ENCODE measurements at places on chromosomes 2 and 18.

- peak; percentile 10 for DNase-seq
Observed at GRCh38 chr18:47149457-47150028, 757 bp downstream of the HDHD2 start.

DNA sequence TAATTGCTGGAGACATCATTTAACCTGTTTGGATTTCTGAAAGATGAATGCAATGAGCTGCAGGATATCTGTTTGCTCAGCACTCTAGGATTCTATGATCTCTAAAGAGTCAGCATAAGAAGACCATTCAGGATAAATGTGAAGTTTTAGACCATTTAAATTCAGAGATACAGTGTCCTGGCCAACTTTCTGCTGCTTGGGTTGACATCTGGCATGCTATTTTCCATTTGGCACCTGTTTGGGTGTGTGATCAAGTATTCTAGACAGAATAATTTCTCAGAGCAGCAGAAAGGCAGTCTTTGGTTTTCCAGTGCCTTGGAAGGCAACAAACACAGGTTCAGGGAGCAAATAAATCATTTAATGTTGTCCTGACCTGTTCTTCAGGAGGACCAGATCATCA is 144.8 kb upstream of the NDUFV2 start:
- no peak for DNase-seq

GRCh38 chr2:38505779-38506178 is 96.9 kb downstream of the HNRNPLL start:
- peak; percentile 59 for DNase-seq

GRCh38 chr2:62194558-62195420 is 1.1 kb upstream of the B3GNT2 start:
- DNase-seq, result no peak

GRCh38 chr2:29032189-29032588 is 42.1 kb downstream of the PCARE start:
- no peak for DNase-seq

DNA sequence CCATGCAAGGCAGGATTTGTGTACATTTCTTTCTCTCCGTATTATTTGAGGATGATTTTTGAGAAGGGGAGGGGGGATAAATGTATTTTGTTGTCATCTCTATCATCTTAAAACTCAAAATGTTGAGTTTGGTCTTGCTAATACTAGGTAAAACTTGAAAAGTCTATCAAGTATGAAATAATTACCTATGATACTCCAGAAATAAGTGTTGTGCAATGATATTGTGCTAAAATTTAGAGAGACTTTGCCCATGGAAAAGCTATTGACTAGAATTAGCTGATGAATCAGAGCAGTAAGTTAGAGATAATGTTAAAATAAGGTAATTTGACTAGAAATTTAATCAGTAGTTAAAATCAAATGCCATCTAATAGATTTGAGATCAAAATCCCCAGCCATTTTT is 323.9 kb downstream of the AGPS start:
- DNase-seq, result no peak

DNA sequence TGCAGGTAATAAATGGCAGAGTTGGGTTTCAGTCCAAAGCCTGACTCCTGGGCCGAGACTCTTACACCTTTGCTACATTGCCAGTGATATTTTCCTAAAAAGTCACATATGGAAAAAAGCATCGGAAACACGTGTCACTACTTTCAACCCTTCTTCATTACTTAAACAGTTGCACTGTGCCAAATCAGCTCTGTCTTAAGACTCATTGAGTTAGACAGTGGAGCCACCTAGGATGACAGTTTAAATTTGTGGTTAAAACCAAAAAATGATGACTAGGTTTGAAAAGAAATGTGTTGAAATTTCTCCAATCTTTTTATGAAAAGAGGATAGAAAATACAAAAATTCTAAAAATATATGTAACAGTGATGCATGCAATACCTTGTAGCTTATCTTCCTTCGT is 97.5 kb downstream of the TMEM247 start:
- DNase-seq, result no peak

DNA sequence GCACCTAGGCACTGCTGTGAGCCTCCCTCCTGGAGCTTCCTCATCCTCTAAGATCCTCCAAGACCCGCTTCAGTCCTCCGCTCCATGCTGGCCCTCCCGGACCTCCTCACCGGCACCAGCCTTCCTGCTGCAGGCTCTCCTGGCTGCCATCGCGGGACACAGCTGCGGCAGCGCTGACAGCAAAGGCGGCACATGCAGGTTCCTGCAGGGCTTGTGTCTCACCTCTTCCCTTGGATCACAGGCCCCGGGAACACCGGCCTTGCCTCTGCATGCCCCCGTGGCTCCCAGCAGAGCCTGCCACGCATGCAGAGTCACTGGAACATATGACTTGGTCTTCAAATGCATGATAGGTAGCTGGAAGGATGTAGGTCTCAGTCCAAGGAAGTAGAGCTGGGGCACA is 67.2 kb downstream of the PTGR3 start:
- no peak for DNase-seq

DNA sequence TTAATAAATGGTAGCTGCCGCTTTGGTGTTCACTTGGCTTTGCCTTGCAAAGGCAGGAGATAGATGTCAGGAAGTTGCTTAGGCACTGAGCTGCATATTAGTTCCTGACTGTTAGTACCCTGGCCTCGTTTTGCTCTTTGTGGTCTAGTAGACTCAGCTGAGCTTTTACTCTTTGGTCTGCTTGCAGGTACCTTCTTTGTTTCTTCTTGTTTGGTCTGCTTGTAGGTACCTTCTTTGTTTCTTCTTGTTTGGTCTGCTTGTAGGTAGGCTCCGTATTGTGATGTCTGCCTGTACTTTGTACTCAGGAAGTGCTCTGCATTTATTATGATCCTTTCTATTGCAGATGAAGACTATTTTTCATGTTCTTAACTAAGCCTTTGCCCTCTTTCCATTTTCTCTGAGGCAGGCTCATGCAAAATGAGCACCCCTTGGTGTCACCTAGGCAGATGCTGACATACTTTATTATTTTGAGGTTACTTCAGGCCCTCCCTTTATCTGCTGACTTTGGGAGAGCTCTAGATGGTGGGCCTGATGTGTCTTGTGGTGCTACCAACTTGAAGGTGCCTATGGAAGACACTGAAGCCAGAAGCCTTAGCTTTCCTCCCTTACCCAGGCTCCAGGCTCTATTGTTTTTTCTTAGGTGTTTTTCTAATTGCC is 6.0 kb downstream of the RPIA start:
- DNase-seq, result no peak

DNA sequence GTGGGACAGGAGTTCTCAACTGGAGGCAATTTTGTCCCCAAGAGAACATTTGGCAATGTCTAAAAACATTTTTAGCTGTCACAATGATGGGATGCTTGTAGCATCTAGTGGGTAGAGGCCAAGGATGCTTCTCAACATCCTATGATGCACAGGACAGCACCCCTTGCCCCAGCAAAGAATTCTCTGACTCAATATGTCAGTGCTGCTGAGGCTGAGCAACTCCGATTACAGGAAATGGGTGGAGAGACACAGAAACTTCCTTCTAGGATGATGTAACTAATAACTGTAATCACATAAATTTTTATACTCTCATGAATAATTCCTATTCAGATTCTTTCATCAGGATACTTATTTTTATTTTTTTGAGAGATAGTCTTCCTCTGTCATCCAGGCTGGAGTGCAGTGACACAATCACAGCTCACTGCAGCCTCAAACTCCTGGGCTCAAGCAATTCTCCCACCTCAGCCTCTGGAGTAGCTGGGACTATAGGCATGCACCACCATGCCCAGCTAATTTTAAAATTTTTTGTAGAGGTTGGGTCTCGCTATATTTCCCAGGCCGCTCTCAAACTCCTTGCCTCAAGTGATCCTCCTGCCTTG is 120.3 kb upstream of the ACAA2 start:
- DNase-seq, result no peak

DNA sequence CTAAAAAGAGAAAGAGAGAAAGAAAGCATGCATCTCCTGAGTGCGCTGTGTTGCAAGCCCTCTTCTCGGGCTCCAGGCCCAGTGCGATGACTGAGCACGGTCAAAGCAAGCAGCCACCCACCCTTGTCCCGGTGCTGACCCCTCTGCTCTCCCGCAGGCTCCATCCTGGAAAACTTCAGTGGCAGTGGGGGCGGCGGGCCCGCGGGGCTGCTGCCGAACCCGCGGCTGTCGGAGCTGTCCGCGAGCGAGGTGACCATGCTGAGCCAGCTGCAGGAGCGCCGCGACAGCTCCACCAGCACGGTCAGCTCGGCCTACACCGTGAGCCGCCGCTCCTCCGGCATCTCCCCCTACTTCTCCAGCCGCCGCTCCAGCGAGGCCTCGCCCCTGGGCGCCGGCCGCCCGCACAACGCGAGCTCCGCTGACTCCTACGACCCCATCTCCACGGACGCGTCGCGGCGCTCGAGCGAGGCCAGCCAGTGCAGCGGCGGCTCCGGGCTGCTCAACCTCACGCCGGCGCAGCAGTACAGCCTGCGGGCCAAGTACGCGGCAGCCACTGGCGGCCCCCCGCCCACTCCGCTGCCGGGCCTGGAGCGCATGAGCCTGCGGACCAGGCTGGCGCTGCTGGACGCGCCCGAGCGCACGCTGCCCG is 252.5 kb downstream of the GLI2 start:
- DNase-seq, result no peak

GRCh38 chr2:10375570-10376281 is 72.4 kb downstream of the ODC1 start:
- no peak for DNase-seq

DNA sequence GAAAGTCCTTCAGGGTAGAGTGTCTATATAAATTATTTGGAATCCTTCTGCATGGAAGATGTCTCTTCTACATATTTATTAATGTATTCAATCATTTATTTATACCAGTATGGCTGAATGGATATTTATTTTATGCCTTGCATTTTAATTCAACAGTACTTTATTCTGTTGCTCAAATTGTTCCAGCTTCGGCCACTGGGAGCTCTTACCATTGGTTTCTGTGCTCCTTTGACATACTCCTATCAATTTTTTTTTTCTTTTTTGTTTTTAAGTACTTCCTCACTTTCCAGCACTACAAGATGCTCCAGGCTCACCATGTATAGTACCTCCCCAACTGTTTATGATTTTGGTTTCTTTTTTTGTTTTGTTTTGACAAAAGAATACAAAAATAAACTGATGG is 39.4 kb upstream of the WIPF1 start:
- DNase-seq, result no peak

- DNase-seq, result no peak
Observed at GRCh38 chr2:192438239-192438638, 243.5 kb upstream of the TMEFF2 start.

GRCh38 chr2:237540823-237541222 is 25.6 kb upstream of the PRLH start:
- peak; percentile 9 for DNase-seq

- peak; percentile 91 for DNase-seq
Observed at GRCh38 chr2:172639823-172640222, 83.9 kb downstream of the PDK1 start.

- DNase-seq, result no peak
Observed at GRCh38 chr2:27446057-27446456, 3.9 kb downstream of the KRTCAP3 start.

GRCh38 chr18:5973099-5973498 is 77.8 kb upstream of the TMEM200C start:
- DNase-seq, result no peak

Measured in M059J (cell line).